Myocyte (in vitro differentiated cells): ENCODE measurements at places on chromosomes 6 and 20. TPM values are rescaled to one million over a fixed set of nuclear protein-coding genes. Genes with fewer than 3 reads are reported as not detected.
A peak's percentile ranks its signal among the peaks of the same experiment; 100 is the strongest.

The PPP1R14C gene
- not detected in 2 replicates for total RNA-seq

DNA sequence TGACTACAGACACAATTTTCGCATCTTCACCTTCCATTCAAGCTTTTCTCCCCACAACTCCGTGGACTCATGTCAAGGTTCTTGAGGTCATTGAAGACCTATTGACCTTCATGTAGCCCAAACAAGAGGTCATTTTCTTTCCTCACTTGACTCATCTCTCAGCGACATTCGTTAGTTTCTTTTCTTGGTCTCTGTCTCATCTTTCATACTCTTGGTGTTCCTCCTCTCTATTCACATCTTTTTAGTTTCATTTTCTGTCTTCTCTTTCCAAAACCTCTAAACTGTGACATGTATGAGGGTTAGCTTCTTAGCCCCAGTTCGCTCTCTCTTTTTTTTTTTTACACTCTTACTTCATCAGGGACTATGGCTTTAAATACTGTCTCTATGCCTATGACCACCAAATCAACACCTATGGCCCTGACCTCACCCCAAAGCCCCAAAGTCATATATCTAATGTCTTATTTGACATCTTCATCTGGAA is 128.6 kb upstream of the BACH2 start:
- DNase-seq = no peak

- peak; percentile 16 for DNase-seq
Measured at GRCh38 chr6:156775717-156776116, 1.5 kb upstream of the ARID1B start.

GRCh38 chr6:129236001-129236517 is 353.1 kb downstream of the LAMA2 start:
- DNase-seq = no peak

The TMEM74B gene
- total RNA-seq = not detected in 2 replicates

The SSTR4 gene
- total RNA-seq = not detected in 2 replicates

- DNase-seq = no peak
Measured at GRCh38 chr6:34068462-34069044, 77.3 kb downstream of the GRM4 start.

The KCNK16 gene
- not detected in 2 replicates for total RNA-seq

The WTAP gene
- total RNA-seq = 64.8 and 68.4 TPM in 2 replicates

The DTNBP1 gene
- 4.3 and 7.4 TPM in 2 replicates for total RNA-seq

GRCh38 chr6:103140308-103141027 is 1719.3 kb downstream of the HACE1 start:
- no peak for DNase-seq

DNA sequence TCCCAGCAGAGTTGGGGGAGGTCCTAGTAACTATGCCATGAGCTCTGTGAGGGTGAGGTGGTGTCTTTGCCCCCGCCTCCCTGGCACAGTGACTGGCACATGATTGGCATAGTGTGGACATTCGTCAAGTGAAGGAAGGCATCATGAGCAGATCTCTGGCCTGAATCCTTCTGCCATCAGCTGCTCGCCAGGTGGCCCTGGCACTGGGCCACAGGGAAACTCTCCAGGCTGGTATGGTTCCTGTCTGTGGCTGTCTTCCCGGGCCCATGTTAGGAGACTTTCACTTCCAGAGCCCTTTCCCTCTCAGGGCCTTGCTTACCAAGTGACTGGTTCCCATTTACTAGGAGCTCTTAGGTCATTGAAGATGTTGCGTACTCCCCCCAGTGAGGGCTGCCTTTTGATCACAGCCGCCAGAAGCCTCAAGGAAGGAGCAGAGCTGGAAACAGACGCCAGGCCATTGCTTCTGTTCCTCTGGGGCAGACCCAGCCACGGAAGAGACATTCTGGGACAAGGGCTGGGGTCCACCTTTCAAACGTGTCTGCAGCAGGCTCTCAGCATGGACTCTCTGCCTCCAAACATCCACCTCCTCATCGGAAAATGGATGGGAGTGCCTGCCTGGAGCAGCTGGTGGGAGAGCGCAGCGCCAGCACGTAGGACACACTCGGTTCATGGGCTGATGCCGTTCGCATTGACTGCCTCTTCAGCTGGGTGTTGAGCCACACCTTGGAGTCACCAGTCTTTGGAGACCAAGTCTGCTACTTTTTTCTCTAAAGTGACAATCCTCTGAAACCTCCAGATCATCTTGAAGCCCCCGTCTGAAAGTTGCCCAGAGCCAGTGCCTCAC is 67.2 kb downstream of the PTPN1 start:
- peak; percentile 41 for DNase-seq

GRCh38 chr6:152048921-152049320 is 241.4 kb downstream of the ESR1 start:
- DNase-seq = no peak

DNA sequence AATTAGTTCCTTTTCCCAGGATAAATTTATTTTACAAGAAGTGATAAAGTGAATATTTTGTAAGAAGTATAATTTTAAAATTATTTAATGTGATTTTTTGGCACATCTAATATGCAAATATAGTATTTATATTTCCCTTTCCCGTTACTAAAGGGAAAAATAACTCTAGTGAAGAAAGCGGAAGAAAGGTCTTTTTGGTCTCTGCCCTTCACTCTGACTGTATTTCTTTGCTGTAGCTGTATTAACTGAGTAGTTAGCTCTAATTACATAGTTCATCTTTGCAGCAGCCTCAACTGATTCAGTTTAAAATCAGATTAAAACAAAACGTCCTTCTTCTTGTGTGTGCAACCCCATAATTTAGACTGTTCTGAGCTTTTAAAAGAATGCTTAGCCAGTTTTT is 57.4 kb upstream of the RNF144B start:
- DNase-seq = no peak

- DNase-seq = no peak
Measured at GRCh38 chr6:11714116-11714797, 64.3 kb downstream of the ADTRP start.

GRCh38 chr6:116022841-116023445 is 37.7 kb downstream of the FRK start:
- DNase-seq = no peak

DNA sequence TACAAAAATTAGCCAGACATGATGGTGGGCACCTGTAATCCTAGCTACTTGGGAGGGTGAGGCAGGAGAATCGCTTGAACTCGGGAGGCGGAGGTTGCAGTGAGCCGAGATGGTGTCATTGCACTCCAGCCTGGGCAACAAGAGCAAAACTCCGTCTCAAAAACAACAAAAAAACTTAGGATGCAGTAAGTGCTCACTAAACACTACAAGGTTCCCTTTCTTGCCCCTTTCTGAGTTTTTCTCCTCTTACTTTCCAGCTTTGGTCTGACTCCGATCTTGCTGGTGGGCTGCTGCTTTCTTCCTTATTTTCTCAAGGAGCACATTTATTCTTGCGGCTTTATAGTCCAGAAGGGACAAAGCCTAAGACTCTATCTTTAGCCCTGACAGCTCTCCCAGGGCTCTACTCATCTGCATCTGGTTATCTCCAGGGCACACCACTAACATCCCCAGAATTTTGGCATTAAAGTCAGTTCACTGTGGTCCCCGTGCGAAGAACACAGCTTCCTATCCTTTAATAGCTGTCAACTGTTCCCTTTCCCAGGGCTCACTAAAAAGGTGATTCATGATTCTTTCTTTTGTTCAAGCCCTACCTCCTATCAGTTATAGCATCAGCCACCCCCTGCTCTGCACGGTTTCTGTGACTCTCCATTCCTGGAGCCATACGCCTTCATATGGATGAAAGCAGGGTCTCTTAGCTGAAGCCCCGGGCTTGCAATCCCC is 17.1 kb upstream of the RPN2 start:
- no peak for DNase-seq

The MYL9 gene
- total RNA-seq = 162 and 190 TPM in 2 replicates

The TUBB2B gene
- total RNA-seq = 112 and 114 TPM in 2 replicates

The PDE10A gene
- 15.8 and 16.2 TPM in 2 replicates for total RNA-seq

GRCh38 chr20:19889011-19889953 is 127.9 kb upstream of the NAA20 start:
- DNase-seq = peak; percentile 80

- DNase-seq = peak; percentile 35
Measured at GRCh38 chr20:40687384-40688128, 1.5 kb downstream of the MAFB start.

GRCh38 chr6:36290668-36291620 is 21.1 kb downstream of the PNPLA1 start:
- DNase-seq = no peak

GRCh38 chr6:4805553-4806336 is 29.5 kb downstream of the CDYL start:
- DNase-seq = peak; percentile 63

DNA sequence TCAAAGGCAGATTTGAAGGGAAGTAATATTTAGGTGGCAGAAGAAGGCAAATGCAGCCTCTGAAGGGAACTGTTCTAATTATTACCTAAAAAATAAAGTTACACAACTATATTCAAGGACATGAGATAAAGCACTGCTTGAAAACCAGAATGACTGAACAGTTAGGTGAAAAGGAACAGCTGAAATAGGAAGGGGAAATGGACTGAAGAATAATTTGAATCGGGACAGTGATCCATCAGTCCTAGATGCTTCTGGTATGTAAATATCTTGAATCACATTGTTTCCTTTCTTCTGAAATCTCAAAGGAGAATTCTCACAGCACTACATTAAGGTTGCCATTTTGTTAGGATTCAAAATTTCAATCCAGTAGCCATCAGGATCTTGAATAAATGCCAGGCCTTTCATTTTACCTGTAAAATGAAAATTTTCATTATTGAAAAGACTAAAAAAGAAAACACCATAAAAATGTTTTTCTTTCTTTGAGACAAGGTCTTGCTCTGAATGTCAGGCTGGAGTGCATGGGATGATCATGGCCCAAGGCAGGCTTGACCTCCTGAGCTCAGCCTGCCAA is 25.9 kb downstream of the GLO1 start:
- no peak for DNase-seq

- peak; percentile 7 for DNase-seq
Measured at GRCh38 chr20:23092861-23093495, 6.9 kb upstream of the CD93 start.

GRCh38 chr6:36848658-36849441 is 9.6 kb upstream of the CPNE5 start:
- DNase-seq = no peak

DNA sequence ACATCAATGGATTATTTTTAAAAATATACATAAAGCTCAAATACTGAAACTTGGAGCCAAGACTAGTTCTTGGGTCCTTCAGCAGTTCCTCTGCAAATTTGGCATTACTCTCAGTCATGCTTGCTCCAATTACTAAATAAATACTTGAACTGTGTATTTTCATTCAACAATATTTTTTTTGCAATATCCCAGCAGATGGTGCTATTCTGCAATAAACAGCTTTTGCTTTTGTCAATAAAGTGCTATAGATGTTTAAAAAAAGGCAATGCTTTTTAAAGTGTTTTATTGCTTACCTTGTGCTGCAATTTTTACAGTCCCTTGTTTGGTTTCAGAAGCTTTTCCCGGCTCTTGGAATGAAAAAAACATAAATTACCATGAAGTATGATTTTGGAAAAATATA is 243.4 kb downstream of the TRDN start:
- peak; percentile 26 for DNase-seq

- no peak for DNase-seq
Measured at GRCh38 chr6:3367630-3368029, 89.2 kb downstream of the SLC22A23 start.
